ENCODE measurements at places on chromosomes 1 and 21. TPM values are rescaled to one million over a fixed set of nuclear protein-coding genes. Genes with fewer than 3 reads are reported as not detected.

- H3K4me3 ChIP-seq = no peak overlapping the region
- H3K27ac ChIP-seq = no peak overlapping the region
- H3K27me3 ChIP-seq = no peaks in the 10 kb centered on the region
- DNase-seq = no peak
- H3K36me3 ChIP-seq = peaks cover 7% of the 10 kb centered on the region
- H3K4me1 ChIP-seq = no peaks in the 10 kb centered on the region
Measured at GRCh38 chr1:167312871-167313270, 92.2 kb downstream of the POU2F1 start.

GRCh38 chr1:94675373-94675772 is 133.8 kb upstream of the F3 start:
- no peak overlapping the region for H3K4me3 ChIP-seq
- DNase-seq = no peak
- H3K27me3 ChIP-seq = no peaks in the 10 kb centered on the region
- peaks cover 6% of the 10 kb centered on the region for H3K36me3 ChIP-seq
- H3K4me1 ChIP-seq = no peaks in the 10 kb centered on the region

GRCh38 chr1:43366601-43367025 is 1.2 kb downstream of the ELOVL1 start:
- DNase-seq = no peak
- peaks cover 44% of the 10 kb centered on the region for H3K4me1 ChIP-seq
- H3K27ac ChIP-seq = peak overlapping the region; percentile 83
- no peaks in the 10 kb centered on the region for H3K27me3 ChIP-seq
- H3K4me3 ChIP-seq = peak overlapping the region; percentile 88
- H3K36me3 ChIP-seq = peaks cover 24% of the 10 kb centered on the region

GRCh38 chr1:91529856-91530255 is 29.2 kb downstream of the CDC7 start:
- H3K4me3 ChIP-seq = no peak overlapping the region
- DNase-seq = no peak
- H3K4me1 ChIP-seq = peaks cover 11% of the 10 kb centered on the region

GRCh38 chr1:184255560-184255959 is 131.3 kb upstream of the C1orf21 start:
- H3K27ac ChIP-seq = no peak overlapping the region
- H3K4me3 ChIP-seq = no peak overlapping the region
- no peaks in the 10 kb centered on the region for H3K27me3 ChIP-seq
- DNase-seq = no peak
- H3K4me1 ChIP-seq = peaks cover 8% of the 10 kb centered on the region

Gene RHD
- not detected for total RNA-seq

Gene SMIM11
- total RNA-seq = 20.8 TPM

Measured in chondrocyte (in vitro differentiated cells).